B cell (primary cell): ENCODE measurements at places on chromosomes 6 and 20. TPM values are rescaled to one million over a fixed set of nuclear protein-coding genes. Genes with fewer than 3 reads are reported as not detected.

DNA sequence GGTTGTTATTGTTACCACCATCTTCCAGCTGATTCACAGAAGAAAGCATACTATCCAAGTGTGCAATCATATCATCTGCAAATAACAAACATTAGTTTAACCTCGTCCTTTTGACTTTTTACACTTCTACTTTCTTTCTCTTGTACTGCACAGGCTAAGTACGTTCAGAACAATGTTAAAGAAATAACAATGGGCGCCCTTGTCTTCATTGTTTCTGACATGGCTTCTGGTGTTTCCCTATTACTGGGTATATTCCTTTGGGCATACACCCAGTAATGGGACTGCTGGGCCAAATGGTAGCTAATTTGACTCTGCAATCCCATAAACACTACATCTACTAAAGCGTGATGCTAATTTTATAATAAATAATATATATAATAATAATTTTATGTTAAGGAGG is 146.7 kb downstream of the GJA10 start:
- no peak overlapping the region for H3K27ac ChIP-seq
- no peaks in the 10 kb centered on the region for H3K4me1 ChIP-seq
- H3K4me3 ChIP-seq, result no peak overlapping the region

- no peak overlapping the region for H3K27ac ChIP-seq
- no peaks in the 10 kb centered on the region for H3K27me3 ChIP-seq
- DNase-seq, result no peak
- H3K36me3 ChIP-seq, result peaks cover 4% of the 10 kb centered on the region
Measured at GRCh38 chr20:63968928-63969760, 586 bp downstream of the ZNF512B start.

GRCh38 chr6:132804251-132804650 is 5.8 kb upstream of the SLC18B1 start:
- no peaks in the 10 kb centered on the region for H3K27me3 ChIP-seq
- H3K4me3 ChIP-seq, result no peak overlapping the region
- no peaks in the 10 kb centered on the region for H3K4me1 ChIP-seq
- DNase-seq, result no peak
- H3K36me3 ChIP-seq, result no peaks in the 10 kb centered on the region
- H3K27ac ChIP-seq, result no peak overlapping the region

Gene IMPG1
- not detected in 2 replicates for total RNA-seq

DNA sequence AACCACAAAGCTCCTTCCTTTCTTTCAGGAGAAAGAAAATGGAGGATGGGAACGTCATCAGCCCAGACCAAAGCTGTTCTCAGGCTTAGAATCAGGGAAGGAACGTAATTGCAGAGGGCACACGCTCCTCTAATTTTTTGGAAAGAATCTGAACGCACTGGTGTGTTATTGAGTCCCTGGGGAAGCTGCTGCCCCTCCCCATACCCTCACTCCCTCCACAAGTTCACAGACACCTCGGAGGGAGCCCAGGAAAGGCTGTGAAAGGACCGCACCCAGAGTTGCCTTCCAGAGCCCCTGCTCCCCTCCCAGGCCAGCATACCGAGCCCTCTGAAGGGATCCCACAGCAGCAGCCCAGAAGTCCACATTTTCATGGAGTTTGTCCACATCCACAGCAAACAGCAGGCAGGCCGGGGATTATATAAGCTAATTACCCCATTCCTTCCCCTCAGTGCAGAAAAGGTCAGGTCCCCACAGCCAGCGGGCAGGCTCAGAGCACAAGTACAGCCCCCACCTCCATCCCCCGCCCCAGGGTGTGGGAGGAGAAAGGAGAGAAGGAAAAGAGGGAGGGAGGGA is 53.7 kb downstream of the ANKRD60 start:
- H3K4me1 ChIP-seq, result peaks cover 17% of the 10 kb centered on the region
- peaks cover 10% of the 10 kb centered on the region for H3K27me3 ChIP-seq

DNA sequence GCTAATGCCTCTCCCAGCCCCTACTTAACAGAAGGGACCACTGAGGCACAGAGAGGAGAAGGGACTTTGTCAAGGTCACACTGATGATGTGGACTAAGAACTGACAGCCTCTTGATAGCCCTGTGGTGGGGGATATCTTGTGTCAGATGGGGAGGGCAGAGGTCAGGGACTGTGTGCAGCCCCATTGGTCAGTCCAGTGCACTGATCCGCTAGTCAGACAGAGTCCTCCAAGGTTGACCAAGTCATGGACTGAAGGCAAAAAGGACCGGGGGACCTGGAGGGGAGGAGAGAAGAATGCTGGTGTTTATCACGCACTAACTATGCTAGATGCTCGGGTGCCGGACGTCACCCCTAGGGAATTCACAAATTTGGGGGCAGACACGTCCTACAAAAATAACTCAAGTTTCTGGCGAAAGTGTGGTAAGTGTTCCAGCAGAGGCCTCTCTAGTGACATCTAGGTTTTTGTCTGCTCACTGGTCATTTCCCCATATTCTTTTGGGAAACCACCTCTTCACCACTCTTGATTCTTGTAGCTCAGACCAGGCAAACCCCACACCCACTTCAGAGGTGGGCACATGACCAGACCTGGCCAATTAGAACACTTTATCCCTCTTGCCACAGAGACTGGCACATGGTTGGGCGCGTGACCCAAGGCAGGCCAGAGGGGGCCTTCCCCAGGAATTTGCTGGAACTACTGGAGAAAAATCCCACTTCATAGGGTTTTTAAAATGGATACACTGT is 21.0 kb downstream of the TCF15 start:
- no peak overlapping the region for H3K27ac ChIP-seq
- H3K36me3 ChIP-seq, result no peaks in the 10 kb centered on the region
- no peaks in the 10 kb centered on the region for H3K4me1 ChIP-seq
